ENCODE measurements at places on chromosomes 5 and 9.
A peak's percentile ranks its signal among the peaks of the same experiment; 100 is the strongest.

DNA sequence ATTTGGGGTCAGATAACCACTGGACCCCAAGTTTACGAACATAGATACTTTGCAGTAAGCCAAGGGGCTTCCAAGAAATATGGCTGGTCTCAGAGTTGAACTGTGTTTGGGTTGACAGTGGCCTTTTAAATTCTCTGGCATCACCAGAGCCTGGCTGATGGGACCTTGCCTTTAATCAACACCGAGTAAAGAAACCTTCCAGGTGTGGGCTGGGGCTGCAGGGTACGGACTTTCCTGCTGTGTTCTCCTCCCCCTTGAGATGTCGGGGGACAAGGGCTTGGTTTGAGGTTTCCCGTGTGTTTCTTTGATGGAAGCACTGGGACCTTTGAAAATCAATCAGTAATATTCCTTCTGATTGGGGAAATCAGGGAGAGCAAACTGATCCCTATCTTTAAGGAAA lies 140.1 kb downstream of the MTX3 start:
- DNase-seq = no peak

DNA sequence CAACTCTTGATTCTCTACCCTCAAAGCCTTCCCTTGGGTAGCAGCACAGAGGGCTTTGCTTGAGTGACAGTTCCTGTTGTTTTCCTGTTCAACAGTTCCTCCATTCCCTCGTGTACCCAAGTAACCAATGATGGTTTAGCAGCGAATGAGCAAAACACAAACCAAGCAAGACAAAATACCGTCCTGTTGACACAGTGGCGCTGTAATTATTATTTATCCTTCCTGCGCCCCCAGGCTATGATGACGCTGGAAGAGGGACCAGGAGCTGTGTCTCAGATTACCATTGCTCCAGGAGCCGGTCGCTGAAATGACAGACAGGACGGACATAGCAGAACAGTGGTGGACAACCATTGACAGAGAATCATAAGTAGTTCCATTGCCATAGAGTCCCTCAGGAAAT lies 154.8 kb downstream of the GADD45G start:
- DNase-seq = peak; percentile 95

- DNase-seq = no peak
These were observed 205.5 kb upstream of the EFNA5 start for GRCh38 chr5:107876261-107876660.

DNA sequence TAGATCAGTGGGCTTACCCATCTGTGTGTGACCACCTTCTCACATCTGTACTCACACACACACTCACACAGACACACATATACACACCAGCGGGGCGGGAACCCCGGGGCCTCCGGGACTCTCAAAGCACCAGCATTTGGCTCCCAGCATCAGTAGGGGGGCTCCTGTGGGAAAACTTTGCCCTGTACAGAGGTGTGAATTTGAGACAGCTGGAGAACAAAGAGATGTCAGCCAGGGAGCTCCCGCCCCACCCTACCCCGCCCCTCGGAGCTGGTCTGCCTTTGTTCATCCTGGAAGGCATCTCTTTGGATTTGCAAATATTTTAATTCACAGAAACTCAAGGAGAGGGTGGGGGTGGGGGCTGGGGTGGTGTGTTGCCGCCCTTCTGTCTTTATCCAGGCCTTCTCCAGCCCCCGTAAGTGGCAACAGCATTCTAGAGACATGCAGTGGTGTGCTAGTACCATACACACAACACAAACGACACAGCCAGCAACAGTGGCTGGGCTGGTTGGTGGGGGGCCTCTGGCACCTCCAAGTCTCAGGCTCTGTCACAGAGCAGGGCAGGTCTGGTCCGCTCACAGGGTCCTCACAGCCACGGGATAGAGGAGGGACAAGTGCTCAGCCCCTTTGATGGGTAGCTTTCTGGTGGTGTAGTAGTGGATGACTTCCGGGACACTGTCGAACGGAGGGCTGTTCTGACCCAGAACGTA lies 15.5 kb upstream of the SLC25A51 start:
- DNase-seq = no peak

GRCh38 chr9:136997830-136998234 lies 1.5 kb upstream of the CLIC3 start:
- DNase-seq = no peak

DNA sequence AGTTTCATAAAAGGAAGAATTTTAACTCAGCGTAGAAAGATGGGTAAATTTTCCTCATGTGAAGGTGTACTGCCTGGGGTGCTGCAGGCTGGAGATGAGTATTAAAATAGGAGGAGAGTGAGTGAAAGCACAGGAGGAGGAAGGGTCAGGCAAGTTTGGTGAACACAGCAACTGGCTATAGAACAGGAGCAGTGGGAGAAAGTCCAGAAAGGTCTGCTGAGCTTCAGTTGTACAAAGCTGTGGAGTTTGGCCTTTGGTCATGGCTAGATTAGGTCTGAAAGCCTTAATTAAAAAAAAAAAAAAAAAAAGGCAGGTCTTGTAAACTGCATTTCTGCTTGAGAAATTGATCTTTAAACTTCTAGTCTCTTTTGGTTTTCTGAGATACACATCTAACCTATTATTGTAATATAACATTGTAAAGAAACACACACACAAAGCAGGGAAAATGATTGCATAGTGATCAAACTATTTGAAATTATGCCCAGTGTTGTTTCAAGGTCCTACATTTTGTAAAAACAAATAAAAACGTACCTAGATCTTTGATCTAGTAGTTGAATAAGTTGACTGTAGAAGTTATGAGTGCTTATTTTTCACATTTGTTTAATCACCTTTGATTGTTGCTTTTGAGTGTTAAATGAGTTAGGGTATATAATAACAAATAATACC lies 43.6 kb downstream of the MAP3K1 start:
- no peak for DNase-seq

- DNase-seq = peak; percentile 19
These were observed 139.8 kb downstream of the MPDZ start for GRCh38 chr9:13139641-13140171.
